ENCODE measurements at places on chromosomes 7 and 10.

DNA sequence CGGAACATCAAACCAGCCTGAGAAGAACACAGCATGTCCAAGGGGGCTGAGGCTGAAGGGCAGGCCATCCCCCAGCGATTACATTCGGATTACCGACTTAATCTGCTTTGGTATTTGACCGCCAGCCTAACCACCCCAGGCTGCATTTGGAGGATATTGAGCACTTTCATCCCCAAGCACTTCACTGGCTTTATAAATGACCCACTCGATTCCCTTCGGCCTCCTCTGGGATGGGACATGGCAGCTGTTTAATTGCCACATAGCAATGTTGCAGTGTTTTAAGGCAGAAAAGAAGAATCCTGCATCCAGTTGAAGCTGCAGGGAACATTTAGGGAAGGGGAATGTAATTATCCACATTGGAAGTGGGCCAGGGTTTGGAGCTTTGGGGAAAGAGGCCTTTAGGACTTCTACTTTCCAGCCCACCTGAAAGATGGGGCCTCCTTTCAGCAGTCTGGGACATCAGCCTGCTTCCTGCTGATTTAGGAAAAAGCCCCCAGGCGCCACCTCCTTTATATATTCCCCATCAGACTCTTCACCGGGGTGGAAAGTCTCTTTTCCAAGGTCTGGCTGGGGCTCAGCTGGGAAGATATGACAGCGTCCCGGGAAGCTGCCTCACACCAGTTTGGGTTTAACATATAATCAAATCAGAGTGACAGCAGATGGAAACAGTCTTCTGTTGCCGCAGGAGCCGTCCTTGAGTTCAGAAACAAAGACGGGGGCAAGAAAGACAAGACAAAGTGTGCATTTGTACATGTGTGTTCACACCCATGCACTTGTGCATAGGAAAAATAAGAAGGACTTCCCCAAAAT, 9.2 kb downstream of the DPCD start:
- DNase-seq, result no peak

GRCh38 chr10:102633287-102633686, 11.0 kb upstream of the TRIM8 start:
- DNase-seq, result no peak

DNA sequence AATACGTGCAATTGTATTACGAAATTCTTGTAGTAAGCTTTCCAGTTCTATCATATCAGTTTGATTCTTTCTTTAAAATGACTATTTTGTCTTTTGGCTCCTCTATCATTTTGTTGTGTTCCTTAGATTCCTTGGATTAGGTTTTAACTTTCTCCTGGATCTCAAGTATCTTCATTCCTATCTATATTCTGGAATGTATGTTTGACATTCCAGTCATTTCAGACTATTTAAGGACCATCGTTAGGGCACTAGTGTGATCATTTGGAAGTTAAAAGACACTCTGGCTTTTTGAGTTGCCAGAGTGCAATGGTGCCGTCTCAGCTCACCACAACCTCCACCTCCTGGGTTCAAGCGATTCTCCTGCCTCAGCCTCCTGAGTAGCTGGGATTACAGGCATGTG, 45.7 kb upstream of the SFTPD start:
- DNase-seq, result no peak

DNA sequence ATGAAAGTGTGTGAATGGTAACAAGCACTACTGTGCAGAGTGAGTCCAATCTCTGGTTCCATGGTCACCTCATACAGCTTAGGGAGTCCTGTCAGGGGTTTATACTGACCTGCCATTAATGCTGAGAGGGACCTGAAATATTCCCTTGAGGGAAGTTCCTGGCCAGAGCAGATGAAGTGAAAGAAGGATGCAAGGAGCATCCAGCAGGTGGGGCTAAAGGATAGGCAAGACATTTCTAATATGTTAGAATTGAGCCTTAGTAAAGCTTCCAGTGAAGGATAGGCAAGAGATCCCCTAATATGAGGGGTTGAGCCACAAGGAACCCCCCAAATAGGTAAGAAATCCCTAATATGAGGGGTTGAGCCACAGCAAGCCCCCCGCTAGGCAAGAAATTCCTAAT, 25.5 kb upstream of the FAM221A start:
- no peak for DNase-seq

GRCh38 chr7:107678110-107678753, 17.6 kb downstream of the SLC26A4 start:
- no peak for DNase-seq

GRCh38 chr10:33861016-33861704, 526.7 kb upstream of the NRP1 start:
- DNase-seq, result no peak

GRCh38 chr7:54996391-54996790, 22.4 kb upstream of the EGFR start:
- DNase-seq, result no peak

GRCh38 chr7:68244389-68244788, 1247.8 kb downstream of the TYW1 start:
- no peak for DNase-seq

- no peak for DNase-seq
These were observed 46.5 kb downstream of the TSPAN15 start for GRCh38 chr10:69497611-69498390.

GRCh38 chr10:96529634-96530279, 16.0 kb upstream of the TLL2 start:
- DNase-seq, result no peak

DNA sequence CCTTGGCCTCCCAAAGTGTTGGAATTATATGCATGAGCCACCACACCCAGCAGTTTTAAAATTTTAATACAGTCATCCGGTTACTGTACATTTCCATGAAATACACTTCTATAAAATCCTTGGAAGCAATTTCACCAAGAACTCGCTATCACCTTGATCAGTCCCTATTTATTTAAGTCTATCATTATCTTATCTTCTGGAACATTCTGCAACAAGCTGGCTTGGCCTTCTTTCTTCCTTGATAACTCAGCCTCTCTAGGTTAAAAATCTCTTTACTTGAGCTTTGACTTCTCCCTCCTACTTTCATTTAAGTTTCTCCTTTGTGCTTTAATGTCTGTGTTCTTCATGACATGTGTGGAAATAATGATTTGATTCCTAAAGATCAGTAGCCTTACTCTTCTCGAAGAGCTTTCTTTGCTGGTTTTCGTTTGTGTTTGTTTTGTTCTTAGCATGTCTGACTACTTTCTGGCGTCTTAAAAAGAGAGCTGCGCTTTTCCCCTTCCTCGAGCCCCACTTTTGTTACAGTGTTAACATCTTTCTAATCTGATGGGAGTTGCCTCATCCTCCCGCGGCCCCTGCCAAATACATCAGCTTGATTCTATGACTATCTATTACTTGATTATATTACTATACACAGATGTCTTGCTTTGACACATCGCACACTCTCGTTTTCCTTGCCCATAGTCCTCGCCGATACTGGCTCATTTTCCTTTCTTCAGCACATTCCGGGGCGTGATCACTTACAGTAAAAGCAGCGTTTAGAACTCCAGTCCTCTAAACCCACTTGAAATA, 11.1 kb upstream of the CALML5 start:
- no peak for DNase-seq

DNA sequence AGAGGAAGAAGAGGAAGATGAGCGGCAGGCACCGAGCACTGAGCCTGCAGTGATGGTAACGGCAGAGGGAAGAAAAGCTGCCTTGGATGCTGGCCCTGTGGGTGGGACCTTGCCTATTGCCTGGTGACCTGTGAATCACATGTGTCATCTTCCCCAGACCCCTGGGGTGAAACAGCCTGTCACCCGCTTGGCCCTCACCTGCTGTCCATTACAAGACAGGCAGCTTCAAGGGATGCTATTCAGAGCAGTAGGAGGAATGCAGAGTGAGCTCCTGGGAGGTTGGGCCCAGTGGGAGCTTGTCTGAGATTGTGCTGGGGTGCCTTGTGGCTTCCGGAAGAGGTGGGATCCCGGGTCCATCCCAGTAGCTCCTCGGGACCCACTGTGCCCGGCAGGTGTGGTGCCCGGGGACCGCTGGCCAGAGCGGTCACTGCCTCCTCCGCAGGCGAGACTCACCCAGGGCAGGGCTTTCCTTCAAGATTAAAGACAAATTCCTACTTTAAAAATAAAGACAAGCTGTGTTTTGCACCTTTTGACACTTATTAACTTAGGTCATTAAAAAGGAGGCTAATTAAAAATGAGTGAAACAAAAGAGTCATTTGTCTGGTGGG, 440.2 kb upstream of the MKI67 start:
- no peak for DNase-seq

DNA sequence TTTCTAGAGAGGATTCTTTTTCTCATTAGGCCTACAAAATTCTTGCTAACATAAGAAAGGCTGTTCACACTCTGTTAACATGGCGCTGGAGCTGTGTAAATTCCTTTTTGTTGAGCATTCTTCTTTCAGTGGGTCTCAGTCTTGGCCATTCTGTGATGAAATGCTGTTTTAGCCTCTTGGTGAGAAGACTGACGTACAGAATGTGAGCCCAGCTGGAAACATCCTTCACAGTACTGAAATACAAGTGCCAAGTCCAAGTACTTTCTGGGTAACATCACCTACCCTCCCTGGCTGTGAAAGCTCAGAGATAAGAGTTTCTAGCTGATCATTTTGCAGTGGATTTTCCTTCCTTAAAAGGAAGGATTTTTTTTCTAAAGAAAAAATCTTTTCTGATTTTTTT, 231.8 kb downstream of the AHR start:
- DNase-seq, result no peak

GRCh38 chr7:44847509-44847919, 373 bp downstream of the H2AZ2 start:
- peak; percentile 69 for DNase-seq

Measured in stimulated activated CD8-positive, alpha-beta memory T cell treated with anti-CD3 and anti-CD28 coated beads, Interleukin-2, amount 100 ng/mL, for 1 hour (primary cell).